ENCODE measurements at places on chromosomes 16 and 17.

- no peak for DNase-seq
These were observed 43.6 kb downstream of the TBC1D16 start for GRCh38 chr17:79991924-79992648.

DNA sequence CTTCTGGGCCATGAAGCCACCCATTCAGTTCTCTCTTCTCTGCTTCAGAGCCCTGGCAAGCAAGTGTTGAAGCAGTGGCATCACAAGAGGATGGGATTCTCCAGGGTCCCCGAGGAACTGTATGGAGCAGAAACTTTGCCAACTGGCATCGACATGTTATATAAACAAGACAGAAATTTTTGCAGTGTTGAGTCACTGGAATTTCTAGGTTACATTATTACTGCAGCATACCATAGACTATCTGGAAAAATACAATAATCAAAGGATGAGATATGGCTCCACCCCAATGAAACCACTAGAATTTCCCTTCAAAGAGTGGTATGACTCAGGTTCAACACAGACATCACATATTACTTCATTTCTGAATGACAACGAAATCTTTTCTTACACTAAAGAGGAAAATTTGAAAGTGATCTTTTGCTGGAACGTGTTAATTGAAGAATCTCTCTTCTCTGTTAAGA is 343.0 kb upstream of the DYNLRB2 start:
- no peak for DNase-seq

GRCh38 chr17:4948931-4949320 is 596 bp upstream of the PFN1 start:
- peak; percentile 66 for DNase-seq

DNA sequence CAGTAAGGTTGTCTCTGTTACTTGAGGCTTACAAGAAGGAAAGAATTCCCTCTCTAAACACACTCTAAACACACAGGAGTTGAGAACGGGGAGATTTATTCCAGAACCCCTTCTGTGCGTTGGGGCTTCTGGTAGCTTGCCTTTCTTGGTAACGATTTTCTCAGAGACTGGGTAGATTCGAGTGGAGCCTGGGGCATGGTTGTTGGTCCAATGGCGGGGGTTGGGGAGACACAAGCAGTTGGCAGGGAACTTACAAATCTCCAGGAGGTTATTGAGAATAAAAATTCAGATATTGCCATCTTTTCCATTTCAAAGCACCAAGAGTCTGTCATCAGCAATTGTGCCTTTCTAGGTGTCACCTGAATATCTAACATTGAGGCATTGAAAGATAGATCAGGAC is 251.7 kb downstream of the CDH13 start:
- DNase-seq = no peak

- peak; percentile 57 for DNase-seq
These were observed 82.2 kb downstream of the CMC2 start for GRCh38 chr16:80924372-80924978.

GRCh38 chr16:72665701-72666100 is 382.2 kb downstream of the ZFHX3 start:
- DNase-seq = no peak

DNA sequence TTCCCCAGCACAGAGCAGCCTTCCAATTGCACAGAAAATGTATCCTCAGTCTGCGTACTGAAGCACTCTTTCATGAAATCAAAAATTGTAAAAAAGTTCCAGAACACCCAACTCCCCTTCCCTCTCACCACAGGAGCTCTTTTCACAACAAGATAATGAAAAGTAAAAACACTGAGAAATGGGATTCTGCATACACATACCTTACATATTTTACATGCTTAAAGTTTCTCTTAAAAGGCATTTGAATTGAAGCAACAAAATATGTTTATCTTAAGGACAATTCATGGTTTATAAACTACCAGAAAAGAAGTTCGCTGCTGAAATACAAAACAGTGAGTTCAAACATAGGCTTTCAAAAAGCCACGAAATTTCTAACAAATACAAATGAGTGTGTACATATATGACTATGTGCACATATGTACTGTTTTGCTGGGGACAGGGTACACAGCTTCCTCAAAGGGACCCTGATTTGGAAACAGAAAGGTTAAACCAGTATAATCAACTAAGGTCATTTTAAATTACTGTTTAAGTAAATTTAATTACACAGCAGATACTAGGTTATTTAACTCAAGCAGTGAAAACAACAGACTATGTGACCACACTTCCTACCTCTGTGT is 33.8 kb downstream of the COG1 start:
- DNase-seq = no peak

DNA sequence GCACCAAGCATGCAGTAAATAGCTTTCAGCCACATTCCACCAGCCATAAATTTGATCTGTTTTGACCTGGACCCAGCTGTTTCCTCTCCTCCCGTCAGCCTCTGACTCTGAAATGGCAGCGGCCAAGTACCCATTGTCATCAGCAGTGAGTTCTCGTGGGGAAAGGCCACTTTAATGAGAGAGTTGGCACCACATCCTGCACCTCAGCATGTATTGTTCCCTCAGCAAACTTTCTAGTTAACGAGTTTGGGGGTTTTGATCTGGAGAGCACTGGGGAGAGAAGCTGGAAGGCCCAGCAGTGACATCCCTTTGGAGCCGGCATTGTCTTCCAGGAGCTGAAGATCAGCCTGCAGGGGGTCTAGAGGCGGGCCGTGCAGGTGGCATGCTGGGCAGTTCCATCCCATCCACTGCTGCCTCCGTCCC is 84.9 kb downstream of the RPA1 start:
- DNase-seq = no peak

DNA sequence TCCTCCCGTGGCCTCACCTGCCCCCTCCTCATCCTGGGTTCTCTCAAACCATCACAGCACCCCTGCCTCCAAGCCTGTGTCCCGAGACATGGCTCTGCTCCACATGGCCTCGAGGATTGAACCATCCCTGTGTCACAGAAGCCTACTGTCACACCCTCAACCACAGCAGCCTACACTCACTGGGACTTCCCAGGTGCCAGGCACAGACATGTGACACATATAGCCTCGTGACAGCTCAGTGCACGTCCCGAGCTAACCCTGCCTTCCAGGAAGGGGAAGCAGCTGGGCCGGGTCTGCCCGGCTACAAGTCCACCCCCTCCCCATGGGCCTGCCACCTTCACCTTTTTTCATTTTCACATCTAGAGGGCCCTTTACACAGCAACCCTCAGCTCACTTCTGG is 238.3 kb downstream of the CPPED1 start:
- DNase-seq = no peak

DNA sequence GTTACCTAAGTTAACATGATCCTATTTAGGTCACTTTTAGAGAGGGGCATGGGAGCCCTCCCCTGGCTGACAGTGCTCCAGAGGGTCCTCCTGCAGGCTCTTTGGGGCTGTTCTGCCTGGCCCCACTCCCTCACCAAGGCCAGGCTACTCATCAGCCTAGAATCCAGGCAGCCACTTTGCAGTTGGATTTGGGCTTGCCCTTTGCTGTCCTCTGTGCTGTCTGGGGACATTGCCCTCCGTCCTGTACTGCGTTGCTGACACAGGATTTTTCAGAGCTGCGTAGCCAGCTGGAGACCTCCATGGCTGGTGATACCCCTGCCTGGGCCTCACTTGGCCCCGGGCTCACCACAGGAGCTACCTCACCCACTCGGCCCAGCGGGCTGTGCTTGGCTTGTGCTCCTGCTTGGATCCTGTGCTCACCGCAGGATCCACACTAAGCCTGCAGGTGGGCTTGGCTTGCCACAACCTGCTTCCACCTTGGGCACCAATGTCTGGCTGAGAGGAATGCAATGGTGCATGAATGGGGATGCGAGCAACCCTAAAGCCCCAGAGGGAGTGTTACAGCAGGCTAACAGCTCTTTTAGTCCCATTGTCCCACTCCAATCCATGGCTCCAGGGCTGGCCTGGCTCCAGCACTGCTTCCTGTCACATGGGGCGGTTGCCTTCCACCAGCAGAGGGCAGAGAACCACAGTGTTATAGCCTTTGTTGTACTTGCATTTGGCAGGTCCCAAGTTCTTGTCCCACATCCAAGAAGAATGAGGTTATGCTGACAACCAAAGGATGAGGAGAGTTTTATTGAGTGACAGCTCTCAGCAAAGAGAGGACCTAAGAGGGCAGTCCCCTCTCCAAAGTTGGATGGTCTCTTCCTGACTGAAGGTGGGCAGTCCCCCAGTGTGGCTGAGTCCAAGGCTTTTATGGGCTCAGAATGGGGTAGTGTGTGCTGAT is 21.5 kb downstream of the CCL4 start:
- DNase-seq = no peak

GRCh38 chr17:13030056-13030455 is 12.2 kb upstream of the ELAC2 start:
- DNase-seq = no peak

- no peak for DNase-seq
These were observed 49.4 kb upstream of the GAS7 start for GRCh38 chr17:10247810-10248209.

GRCh38 chr17:73304971-73305812 is 6.6 kb downstream of the CDC42EP4 start:
- DNase-seq = no peak

DNA sequence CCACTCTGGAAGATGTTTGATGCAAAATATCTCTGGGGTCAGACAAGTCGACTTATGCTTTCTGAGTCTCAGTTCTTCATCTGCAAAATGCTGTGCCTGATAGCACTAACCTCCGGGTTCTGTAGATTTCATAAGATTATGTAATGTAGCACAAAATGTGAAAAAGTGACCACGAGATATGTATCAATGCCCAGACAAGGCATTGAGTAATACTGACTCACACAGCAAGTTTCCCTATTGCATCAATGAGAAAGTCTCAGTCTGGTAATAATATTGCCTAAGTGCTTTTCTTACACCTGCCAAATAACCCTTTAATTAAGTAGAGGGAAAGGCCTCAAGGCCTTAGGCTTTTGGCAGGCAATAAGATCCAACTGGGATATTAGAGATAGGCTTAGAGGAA is 41.4 kb upstream of the MMP2 start:
- DNase-seq = no peak

- DNase-seq = no peak
These were observed 94.3 kb downstream of the CYLD start for GRCh38 chr16:50836121-50836621.

DNA sequence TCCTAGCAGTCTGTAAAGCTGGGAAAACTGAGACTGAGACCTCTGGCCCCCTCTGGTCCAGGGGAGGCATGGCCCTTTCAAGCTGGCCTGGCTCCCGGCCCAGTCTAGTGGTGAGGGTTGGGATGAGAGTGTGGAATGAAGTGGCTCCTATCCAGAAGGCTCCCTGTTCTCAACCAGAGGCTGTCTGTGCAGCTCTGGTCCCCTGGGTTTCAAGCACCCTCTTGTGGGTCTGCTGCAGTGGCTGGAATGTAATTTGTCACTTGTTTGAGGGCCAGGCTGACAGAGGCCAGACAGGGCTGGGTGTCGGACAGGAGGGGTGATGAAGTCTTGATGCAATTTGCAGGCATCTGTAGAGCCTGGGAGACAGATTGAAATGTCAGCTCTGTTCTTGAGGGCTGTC is 22.1 kb upstream of the PHF12 start:
- DNase-seq = no peak

- DNase-seq = no peak
These were observed 29.1 kb downstream of the ENDOV start for GRCh38 chr17:80443916-80444643.

GRCh38 chr16:68236137-68236825 is 354 bp upstream of the ESRP2 start:
- DNase-seq = no peak

DNA sequence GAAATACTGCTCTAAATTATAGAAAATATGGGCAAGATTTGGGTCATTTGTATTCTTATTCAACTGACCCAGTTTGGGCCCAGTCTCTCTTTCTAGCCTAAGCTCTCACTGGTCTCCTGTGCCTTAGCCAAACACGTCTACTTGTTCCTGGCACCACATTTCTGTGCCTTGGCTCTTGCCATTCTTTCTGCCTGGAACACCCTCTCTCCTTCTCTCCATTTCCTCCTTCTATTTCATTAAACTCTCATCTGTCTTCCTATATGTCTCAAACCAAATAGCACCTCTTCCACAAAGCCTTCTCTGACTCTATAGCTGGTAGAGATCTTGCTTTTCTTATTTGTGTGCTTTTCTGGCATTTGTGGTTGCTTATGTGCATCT is 37.7 kb upstream of the NUFIP2 start:
- DNase-seq = no peak

DNA sequence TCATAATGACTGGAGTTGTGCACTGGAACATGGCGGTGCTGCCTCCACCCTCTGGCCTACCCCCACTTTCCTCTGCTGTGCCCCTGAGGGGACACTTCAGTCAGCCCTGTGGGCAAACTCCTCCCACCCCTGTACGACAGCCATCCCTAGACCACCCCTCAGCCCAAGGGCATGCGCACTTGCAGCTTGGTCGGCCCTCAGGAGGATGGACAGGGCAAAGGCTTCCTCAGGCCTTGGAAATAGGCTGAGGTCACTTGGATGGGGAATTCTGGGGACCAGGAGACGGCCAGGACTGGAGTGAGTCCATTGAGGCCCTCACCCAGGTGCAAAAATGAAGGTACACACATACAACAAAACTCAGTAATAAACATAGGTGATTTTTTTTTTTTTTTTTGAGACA is 41.0 kb downstream of the FZD2 start:
- DNase-seq = no peak

DNA sequence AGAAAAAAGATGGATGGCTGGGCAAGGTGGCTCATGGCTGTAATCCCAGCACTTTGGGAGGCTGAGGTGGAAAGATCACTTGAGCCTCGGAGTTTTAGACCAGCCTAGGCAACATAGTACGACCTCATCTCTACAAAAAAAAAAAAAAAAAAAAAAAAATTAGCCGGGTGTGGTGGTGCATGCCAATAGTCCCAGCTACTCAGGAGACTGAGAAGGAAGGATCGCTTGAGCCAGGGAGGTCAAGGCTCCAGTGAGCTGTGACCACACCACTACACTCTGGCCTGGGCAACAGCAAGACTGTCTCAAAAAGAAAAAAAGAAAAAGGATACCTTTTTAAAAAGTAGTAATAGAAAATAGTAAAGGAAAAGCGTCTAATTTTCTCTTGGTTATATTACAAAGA is 20.7 kb downstream of the ZNF652 start:
- DNase-seq = no peak

DNA sequence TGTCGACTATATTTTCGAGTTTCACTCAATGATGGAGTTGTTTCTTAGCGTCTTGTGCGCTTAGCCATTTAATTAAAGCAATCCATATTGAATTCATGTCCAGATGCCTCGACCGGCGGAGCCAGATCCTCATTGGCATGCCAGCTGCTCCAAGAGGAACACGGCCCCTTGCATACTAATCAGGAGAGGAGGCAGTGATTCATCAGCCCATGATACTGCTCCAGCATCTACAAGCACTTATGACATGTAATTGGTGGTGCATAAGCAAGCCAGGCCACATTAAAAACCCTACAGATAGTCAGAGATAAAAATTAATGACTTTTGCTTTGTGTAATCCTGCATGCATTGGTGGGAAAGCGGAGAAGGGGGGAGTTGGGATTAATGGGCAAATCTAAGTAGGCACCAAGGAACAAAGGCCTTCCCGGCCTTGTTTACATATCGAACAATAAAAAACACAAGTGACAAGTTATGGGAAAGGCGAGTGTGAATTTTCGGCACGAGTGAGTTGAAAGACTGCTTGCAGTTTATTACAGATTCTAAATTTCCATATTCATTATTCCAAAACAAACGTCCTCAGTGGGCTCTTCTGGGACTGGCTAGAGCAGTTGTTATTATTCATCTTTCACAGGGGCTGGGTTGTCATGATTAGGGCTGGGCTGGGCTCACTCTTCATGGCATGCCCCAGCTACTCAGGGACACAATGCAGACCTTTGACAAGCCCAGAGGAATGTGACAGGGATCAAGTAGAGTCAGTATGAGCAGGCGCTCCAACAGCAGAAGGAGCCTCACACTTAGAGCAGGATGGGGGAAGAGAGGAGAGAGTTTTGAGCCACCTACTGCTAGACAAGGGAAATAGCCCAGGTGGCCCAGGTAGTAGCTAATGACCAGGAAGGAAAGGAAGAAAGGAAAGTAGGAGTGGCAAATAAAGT is 281.7 kb upstream of the ZFHX3 start:
- no peak for DNase-seq
